ENCODE measurements at places on chromosomes 16 and 17. TPM values are rescaled to one million over a fixed set of nuclear protein-coding genes. Genes with fewer than 3 reads are reported as not detected.

DNA sequence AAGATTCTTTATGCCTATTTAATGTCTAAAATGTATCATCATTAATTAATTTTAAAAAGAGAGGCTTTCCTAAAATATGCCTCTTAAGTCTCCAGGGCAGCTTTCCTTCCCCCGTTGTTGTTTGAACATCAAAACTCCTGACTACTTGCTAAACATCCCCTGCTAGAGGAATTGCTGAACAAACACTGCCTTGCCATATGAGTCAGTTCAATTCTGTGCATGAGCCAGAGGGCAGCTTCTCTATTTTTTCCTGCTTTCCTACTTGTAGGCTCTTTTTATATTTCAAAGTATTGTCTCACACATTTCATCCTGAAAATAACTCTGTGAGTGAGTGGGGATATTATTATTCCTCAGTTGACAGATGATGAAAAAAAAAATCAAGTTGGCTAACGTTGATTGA is 143.4 kb downstream of the HS3ST4 start:
- no peak for DNase-seq

GRCh38 chr17:30832438-30833124 is 815 bp downstream of the ATAD5 start:
- DNase-seq, result no peak

DNA sequence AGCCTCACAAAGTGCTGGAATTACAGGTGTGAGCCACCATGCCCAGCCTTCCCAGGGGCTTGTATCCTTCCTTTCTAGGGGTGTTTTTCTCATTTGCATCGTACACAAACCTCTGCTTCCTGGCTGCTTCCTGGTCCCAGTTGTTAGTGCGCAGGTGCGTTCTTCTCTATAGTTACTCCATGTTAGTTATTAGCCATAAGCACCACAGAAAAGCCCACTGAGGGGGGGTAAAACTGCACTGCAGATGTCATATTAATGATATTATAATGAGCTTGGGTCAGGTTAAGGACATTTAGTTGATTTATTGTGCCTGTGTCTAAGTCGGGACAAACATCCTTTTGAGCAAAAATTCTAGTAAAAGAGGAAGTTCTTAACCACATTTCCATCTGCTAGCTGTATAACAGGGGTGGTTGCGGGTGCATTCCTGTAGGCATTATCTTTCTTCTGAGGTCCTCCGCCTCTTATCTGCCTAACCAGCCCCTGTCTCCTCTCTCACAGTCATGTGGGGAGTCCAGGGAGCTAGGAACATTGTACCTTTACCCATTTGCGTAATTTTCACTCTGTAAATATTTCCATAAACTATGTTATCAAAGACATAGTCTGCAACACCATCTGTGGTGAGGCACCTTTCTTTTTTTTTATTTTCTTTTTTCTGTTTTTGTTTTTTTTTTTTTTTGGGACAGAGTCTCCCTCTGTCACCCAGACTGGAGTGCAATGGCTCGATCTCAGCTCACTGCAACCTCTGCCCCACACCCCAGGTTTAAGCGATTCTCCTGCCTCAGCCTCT is 23.6 kb upstream of the ATF7IP2 start:
- no peak for DNase-seq

Gene IRX5
- total RNA-seq, result 0.38 TPM

Gene ABCC11
- not detected for total RNA-seq

Gene ANKRD11
- total RNA-seq, result 95.0 TPM

- DNase-seq, result no peak
Measured at GRCh38 chr17:34363183-34363661, at the start of gene CCL1. TSS of gene CCL1 (minus strand) at chr17:34363233. CDS start at chr17:34363161, 72 bp downstream.

DNA sequence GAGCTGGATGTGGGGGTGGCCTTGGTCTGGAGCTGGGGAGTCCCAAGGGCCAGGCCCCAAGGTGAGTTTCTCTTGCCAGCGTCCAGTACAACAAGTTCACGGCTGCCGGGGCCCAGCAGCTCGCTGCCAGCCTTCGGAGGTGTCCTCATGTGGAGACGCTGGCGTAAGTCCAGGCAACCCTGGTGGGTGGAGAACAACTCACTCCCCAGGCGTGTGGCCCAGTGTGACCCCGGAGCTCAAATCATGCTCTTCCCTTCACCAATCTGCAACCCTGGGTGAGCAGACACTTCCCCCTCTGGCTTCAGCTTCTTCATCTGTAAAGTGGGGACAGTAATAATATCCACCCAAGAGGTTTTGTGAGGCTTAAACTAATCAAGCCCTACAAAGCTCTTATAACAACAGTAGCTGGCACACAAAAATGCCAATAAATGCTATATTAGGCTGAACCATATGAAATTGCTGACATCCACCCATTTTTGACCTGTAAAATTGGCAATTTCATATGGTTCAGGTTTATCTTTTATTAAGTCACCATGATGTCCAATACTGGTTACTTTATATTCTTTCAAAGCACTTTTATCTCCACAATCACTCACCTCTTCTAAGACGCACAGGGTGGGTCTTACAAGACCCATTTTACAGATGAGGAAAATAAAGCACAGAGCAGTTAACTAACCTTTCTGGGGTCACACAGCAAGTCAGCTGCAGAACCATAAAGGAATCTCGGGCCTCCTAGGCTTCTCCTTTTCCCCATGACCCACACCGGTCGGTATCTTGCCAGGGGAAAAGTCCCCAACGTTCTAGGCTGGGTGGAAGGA is 19.7 kb downstream of the DEXI start:
- peak; percentile 88 for DNase-seq

DNA sequence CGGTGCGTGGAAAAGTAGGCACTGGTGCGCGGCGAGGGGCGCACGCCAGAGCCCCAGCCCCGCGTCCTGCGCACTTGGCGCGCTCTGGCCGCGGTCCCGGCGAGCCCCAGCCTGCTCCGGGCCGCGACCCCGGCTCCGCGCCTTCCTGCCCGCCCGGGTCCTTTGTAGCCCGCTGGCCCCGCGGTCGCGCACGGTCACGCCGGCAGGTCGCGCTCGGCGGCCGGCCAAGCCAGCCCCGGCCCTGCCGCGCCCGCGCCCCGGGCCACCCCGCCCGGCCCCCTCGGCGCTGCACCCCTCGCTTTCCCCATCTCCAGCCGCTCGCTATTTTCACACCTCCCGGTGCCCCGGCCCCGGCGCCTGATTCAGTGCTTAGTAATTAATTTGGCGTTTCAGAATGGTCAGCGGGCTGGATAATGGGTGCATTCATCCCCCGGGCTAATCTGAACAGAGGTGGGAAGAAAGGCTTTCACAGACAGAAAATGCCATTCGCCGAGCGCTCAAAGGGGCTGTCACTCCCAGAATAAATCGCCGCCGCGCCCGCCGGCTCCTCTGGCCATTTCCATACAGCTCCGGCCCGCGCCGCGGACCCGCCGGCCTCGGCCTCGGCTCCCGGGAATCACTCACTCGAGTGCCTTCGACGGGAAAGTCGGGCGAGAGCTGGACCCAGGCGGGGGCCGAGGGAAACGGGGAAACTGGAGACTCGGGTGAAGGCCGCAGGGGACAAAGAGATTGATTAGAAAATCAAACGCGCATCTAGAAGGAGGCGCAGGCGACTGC is 17.8 kb upstream of the NTN1 start:
- peak; percentile 82 for DNase-seq
